ENCODE measurements at places on chromosomes 7 and 10.

DNA sequence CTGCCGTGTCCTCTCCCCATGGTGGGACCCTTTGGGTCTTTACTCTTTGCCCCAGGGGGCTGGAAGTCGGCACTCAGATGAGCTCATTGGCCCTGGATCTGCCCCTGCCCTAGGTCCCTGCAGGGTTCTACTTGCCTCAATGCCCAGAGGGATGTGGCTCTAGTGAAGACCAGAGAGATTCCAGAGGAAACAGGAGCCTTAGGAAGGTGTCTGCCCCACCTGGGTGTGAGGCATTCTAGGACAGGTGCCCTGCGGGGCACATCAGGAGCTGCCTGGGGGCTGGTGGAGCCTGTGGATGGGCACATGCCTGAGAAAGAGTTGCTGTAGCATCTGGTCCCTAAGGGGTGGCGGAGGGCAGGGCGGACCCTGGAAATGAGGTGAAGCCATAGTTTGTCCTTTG, 128.6 kb downstream of the ADCY1 start:
- DNase-seq, result no peak

- no peak for DNase-seq
Measured at GRCh38 chr10:129759214-129760002, 204.7 kb downstream of the EBF3 start.

DNA sequence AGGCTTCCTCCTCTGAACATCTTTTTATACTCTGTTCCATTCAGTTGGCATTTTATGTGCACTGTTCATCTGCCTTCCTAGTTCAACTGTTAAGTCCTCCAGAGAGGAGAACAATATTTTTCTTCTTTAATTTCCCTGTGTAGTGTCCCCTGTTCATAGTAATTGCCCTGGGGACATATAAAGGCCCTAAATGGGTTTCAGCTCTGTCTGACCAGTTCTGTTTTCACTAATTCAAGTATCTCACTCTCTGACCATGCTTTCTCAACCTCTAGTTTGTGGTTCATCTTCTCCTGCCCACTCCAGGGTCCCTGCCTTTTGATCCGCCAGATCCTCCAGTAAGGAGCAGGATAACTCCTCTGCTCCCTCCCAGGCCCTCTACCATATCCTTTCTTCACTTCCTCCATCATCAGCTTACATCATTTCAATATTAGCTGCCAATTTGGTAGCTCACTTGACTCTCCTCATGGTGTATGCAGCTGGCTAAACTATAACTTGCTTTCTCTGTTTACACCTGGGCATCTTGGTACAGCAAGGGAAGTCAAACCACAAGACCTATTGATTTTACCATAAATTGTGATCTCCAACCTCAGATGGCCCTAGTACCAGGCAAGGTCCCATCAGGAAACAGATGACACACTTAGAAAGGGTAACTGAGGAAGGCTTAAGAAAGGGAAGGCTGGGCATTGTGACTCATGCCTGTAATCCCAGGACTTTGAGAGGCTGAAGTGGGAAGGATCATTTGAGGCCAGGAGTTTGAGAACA, 17.7 kb upstream of the C10orf67 start:
- DNase-seq, result no peak

DNA sequence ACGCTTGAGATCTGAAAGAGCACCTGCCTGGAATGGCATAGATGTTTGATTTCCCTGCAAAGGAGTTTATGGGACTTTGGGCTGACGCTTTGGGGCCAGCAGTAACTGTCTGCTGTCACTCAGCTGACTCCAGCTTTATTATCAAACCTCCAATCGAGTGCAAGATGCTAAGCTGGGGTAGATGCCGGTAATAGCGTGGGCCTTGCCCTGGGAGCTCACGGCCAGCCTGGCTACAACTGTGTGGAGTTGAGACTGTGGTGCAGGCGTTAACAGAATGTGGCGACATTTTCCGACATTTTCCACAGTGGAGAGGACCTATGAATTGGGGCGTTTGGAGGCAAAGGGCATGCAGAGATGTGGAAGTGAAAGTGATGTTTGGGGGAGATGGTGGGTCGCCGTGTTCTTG, 1.3 kb downstream of the CHST12 start:
- DNase-seq, result no peak

DNA sequence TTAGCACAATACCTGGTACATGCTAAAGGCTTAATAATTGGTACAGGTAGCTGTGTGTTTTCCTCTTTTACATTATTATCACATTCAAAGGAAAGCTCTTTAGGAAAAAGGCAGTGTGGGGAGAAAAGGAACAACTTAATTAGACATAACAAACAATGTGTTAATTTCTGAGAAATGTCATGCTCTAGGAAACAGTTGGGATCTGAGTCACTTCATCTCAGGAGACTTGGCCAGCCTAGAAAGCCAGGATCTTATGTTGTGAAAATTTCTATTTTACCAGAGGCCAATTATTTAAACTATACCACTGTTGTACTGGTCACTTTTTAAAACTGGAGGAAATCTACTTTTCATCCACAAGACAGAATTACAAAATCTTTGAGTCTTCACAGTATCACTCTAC, 39.6 kb downstream of the ARMH3 start:
- no peak for DNase-seq

DNA sequence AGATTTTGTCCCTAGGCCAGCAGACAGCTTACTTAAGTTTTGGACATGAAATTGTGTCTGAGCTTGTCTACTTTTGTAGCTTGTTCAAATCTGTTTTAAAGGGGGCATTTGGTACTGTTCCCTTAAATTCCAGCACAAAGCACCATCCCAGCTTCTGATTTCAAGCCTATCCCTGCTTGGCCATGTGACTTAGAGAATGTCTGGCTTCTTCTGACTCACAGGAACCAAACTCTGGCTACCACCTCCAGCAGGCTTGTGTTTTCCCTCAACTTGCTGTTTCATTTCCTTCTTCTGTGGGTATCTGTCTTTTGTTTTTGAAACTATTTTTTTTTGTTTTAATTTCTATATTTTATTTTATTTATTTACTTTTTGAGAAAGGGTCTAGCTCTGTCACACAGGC, 97.9 kb upstream of the FZD8 start:
- DNase-seq, result peak; percentile 51

- DNase-seq, result no peak
Measured at GRCh38 chr10:14039968-14040668, 290.6 kb downstream of the FRMD4A start.

GRCh38 chr10:95278061-95278988, 12.5 kb downstream of the PDLIM1 start:
- no peak for DNase-seq

GRCh38 chr7:128311013-128311412, 32.7 kb downstream of the RBM28 start:
- no peak for DNase-seq

GRCh38 chr10:24727786-24728185, 4.1 kb upstream of the ARHGAP21 start:
- DNase-seq, result no peak

DNA sequence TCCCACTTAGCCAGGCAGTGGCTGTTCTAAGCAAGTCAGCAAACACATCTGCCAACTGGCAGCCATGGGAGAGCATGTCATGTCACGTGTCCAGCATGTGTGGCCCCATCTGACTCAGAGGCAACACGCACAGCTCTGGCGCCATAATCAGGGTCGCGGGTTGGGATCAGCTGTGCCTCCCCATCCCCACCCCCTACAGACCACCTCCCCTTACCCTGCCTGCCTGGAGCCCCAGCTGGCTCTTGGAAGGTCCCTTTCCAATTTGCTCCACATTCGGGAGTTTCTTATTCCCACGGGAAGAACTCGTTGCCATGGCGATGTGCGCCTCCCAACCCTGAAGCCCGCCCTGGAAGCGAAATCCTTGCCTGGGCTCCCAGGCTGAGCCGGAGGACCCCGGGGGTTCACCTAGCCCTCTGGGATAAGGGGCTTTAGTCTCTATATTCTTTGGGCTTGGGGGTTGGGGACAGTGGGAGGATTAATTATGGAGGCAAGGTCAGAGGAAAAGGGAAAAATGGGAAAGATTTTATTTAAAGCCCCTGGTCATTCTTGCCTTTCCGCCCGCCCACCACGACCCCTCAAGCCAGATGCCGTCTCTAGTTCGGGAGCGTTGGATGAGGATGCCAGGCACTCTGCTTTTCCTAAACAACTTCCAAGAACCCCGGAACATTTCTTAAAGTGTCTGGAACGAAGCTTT, 283.7 kb downstream of the ZEB1 start:
- peak; percentile 33 for DNase-seq

GRCh38 chr10:73465978-73466726, 29.7 kb downstream of the PPP3CB start:
- DNase-seq, result no peak

DNA sequence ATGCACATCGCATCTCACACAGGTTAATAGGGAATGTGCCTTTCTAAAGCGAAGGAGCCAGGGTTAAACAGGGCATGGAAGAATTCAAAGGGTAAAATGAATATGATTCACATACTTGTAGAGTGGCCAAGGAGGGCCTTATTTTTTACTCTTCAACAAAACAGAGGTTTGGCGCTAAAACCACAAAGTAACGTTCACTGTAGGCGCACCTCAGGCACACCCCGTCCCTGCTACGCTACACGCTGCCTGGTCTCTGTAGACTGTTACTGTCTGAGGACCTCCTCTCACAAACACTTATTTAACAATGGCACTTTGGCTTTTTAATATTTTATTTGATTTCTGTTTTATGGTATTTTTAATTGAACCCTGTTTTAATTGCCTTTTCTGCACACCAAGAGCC, 462.1 kb upstream of the GALNT17 start:
- DNase-seq, result no peak

- DNase-seq, result no peak
Measured at GRCh38 chr10:16967866-16968415, 150.7 kb upstream of the RSU1 start.

- no peak for DNase-seq
Measured at GRCh38 chr7:117808341-117808757, 64.9 kb downstream of the CTTNBP2 start.

DNA sequence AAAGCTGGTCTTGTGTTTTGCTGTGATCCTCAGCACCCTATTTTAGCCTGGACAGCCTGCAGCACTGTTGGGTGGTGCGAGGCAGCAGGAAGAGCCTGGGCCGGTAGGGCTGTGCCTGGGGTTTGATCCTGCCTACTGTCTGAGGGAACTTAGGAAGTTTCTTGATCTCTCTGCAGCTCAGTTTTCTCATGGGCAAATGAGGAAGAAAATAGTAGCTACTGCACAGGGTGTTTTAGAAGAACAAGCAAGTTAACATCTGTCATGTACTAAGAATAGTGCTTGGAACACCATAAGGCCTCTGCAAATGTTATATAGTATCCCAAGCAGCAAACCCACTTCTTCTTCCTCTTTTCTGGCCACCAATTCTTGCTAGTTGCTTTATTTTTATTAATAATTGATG, 12.0 kb upstream of the AGR2 start:
- DNase-seq, result no peak

- DNase-seq, result no peak
Measured at GRCh38 chr7:139294241-139294640, 46.9 kb upstream of the FMC1 start.

- DNase-seq, result no peak
Measured at GRCh38 chr10:19958787-19959186, 142.6 kb downstream of the PLXDC2 start.

GRCh38 chr10:132832186-132832969, 46.4 kb upstream of the NKX6-2 start:
- DNase-seq, result no peak

DNA sequence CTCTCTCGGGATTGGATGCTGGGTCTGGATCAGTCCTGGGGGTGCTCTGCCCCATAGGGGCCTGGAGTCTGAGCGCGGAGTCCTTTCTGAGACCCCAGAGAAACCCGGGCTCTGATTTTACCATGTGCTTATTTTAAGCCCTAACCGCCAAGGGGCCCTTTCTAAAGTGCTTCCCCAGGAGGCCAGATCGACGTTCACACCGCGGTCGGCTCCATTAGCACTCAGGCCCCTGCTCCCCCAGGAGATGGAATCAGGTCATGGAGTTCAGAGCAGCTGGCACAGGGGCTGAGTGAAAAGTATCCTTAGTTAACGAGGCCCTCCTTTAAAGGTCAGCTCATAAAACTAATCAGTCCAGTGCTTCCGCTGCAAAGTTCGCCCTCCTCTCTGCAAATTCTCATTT, 159.4 kb upstream of the COBL start:
- no peak for DNase-seq

GRCh38 chr10:133142523-133143199, 17.4 kb upstream of the KNDC1 start:
- DNase-seq, result no peak

GRCh38 chr7:155295511-155295910, 2.2 kb upstream of the INSIG1 start:
- peak; percentile 36 for DNase-seq

- peak; percentile 98 for DNase-seq
Measured at GRCh38 chr7:1883031-1883761, 213.1 kb downstream of the ELFN1 start.

- peak; percentile 70 for DNase-seq
Measured at GRCh38 chr10:48309711-48310226, 3.3 kb downstream of the MAPK8 start.

DNA sequence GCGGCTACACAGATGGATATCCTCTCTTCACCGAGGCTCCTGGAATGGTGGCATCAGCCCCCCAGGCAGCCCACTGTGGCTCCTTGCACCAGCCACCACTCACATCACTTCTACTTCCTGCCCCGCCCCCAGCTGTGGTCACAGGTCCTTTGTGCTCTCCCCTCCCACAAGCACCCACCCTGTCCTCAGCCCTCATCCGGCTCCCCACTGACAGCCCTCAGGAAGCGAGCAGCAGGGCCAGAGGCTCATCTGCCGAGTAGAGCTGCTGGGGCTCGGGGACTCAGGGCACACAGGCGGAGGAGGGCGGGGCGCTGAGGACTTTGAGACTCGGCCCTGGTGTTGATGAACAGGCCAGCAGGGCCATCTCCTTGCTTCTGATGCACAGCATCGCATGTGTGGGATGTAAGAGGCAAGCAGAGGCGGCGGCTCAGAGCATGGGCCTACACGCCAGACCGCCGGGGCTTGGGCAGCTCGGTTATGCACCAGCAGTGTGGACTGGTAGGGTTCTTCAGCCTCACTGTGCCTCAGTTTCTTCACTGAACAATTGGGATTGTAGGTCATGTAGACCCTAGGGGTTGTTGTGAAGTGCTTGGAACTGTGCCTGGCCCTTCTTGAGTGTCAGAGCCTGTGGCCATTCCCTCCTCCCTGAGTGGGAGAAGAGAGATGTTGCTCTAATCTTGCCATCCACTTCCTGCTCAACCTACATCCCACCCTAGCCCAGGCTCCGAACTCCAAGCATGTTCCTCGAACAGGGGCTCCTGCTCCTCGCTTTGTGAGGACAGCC, at the start of gene PRF1:
Gene PRF1, minus strand, starts transcription at position 77 of the 784 bp plus-strand sequence. CDS start 1,839 bp downstream, outside the sequence.
- no peak for DNase-seq

All from A172 (cell line).